ENCODE measurements at places on chromosomes 5 and 9.

DNA sequence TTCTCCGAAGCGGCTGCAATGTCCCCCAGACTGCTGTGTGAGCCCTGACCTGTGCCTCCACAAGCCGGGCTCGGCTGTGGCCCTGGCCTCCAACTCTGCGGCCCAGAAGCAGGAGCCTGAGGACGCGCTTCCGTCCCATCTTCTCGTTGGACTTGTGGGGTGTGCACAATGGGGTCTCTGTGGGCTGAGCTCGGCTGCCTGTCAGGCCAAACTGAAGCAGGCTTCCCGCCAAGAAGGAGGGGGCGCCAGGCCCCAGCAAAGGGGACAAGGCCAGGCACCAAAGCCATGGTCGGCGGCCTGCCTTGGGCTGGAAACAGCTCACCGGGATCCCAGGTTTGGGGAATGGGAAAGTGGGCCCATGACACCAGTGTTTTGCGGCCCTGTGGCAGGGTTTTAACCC, 4.1 kb downstream of the NOTCH1 start:
- DNase-seq, result no peak

- no peak for DNase-seq
Observed at GRCh38 chr5:96022971-96023370, 61.3 kb upstream of the ELL2 start.

DNA sequence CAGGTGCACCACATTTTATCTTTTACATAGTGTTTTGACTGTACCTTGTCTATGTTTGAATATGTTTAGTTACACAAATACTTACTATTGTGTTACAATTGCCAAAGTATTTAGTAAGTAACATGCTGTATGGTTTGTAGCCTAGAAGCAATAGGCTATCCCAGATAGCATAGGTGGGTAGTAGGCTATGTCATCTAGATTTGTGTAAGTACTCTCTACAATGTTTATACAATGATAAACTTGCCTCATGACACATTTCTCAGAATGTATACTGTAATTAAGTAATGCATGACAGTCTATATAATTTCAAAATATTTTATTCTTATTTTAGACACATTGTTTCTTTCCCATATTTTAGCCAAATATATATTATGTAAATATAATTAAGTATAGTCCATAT, 836.8 kb upstream of the CDH9 start:
- DNase-seq, result no peak

GRCh38 chr5:112221128-112221527, 197.9 kb downstream of the EPB41L4A start:
- DNase-seq, result no peak

- no peak for DNase-seq
Observed at GRCh38 chr9:118336250-118336942, 632.2 kb downstream of the TLR4 start.

- DNase-seq, result no peak
Observed at GRCh38 chr5:38867416-38867815, 21.6 kb downstream of the OSMR start.

- DNase-seq, result no peak
Observed at GRCh38 chr5:174172152-174172551, 126.6 kb downstream of the NSG2 start.

DNA sequence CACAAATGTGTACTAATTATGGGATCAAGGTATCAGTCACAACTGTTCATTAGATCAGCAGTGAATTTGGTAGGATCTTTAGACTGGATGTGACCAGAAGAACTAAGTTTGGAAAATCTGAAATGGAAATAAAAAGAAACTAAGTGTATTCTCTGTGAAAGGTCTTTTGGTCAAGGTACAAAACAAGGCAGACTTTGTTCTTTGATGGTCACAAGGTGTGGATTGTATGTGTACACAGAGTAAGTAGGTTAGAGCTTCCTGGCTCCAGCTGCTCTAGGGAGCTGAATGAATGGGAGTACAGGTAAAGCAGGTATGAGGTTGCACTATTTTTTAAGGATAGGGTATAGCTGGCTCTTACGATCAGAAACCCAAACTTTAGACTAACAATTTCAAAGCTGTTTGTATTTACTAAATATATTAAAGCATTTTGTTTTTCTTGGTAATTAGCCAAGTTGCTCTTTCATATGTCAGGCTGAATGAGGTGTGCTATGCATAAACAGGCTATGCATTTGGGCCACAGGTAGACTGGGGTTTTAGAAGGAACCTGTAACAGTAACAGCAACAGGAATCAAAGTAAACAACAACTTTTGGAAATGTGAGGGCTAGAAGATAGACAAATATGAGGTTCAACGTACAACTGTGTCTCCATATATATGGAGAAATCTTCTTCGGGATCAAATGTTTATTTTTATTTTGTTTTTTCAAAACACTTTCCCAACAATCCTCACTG, 32.5 kb downstream of the FAM169A start:
- DNase-seq, result no peak

DNA sequence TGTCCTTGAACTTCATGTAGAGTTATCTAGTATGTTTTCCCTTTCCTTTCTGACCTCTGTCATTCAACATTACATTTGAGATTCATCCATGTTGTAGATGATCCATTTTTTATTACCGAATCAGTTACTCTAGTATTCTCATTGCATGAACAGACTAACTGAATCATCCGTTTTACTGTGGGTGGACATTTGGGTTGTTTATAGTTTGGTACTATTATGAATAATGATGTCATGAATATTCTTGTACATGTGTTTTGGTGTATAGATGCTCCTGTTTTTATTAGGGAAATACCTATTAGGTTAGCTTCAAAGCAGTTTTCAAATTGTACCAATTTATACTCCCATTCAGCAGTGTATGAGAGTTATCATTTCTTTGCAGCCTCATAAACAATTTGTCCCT, 94.3 kb upstream of the NIPAL4 start:
- DNase-seq, result no peak
